ENCODE measurements at places on chromosomes 16 and 17.
A peak's percentile ranks its signal among the peaks of the same experiment; 100 is the strongest.

DNA sequence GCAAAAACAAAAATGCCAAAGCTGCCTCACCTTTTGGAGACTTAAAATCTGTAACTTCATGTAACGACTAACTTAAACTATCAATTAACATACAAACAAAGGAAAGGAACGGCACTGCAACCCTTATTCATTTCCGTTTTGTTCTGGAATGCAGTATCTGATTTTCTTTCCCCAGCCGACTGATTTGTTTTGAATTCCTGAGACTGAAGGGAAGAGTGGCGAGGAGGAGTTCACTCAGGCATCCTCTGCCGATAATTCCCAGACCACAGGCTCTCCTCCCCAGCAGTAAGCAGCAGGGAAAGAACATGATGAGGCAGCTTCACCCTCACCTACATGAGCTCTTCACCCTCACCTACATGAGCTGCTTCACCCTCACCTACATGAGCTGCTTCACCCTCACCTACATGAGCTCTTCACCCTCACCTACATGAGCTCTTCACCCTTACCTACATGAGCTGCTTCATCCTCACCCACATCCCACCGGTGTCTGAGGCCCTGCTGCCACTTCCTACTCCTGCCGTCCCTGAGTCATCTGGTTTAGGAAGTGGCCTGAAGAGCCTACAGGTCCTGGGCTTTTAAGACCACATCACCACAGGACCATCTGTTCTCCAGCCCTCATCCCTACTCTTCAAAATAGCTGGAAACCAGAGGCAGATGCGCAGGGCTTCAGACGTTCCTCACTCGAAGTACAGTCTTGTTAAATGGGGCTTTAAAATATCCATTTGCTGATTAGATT, 168.0 kb upstream of the RPH3AL start:
- DNase-seq: no peak

GRCh38 chr17:65696739-65697394, 135.4 kb upstream of the AXIN2 start:
- peak; percentile 22 for DNase-seq

GRCh38 chr16:24396350-24397271, 140.5 kb downstream of the CACNG3 start:
- no peak for DNase-seq

DNA sequence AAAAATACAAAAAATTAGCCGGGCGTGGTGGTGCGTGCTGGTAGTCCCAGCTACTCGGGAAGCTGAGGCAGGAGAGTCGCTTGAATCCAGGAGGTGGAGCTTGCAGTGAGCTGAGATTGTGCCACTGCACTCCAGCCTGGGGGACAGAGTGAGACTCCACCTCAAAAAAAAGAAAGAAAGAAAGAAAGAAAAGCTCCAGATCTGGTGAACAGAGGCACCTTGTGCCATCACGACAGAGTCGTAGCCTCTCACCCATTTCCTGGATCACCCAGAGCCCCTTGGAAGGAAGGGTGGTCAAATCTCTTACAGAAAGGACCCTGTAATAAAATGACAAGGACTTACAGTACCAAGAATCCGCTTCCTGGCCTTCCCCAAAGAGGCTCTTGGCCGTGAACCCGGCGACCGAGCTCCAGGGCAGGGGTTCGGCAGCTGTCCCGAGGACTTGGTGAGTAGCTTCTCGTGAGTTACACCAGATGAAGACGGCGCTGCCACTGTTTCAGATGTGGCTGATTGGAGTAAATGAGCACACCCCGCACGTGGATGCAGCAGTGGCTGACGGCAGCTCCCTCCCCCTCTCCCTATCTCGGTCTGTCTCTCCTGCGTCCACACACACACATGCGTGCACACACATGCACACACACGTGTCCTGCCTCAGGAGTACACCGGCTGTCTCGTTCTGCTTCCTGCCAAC, 13.5 kb downstream of the LGALS3BP start:
- no peak for DNase-seq

- no peak for DNase-seq
These were observed 14.1 kb downstream of the MFSD11 start for GRCh38 chr17:76752006-76752405.

- no peak for DNase-seq
These were observed 88.6 kb downstream of the CACNG3 start for GRCh38 chr16:24344784-24345183.

- DNase-seq: no peak
These were observed 6.6 kb downstream of the ZDHHC7 start for GRCh38 chr16:85004587-85005205.

- no peak for DNase-seq
These were observed 11.2 kb downstream of the EPN2 start for GRCh38 chr17:19248151-19248927.

GRCh38 chr16:4979164-4979563, 21.0 kb downstream of the SEC14L5 start:
- no peak for DNase-seq

DNA sequence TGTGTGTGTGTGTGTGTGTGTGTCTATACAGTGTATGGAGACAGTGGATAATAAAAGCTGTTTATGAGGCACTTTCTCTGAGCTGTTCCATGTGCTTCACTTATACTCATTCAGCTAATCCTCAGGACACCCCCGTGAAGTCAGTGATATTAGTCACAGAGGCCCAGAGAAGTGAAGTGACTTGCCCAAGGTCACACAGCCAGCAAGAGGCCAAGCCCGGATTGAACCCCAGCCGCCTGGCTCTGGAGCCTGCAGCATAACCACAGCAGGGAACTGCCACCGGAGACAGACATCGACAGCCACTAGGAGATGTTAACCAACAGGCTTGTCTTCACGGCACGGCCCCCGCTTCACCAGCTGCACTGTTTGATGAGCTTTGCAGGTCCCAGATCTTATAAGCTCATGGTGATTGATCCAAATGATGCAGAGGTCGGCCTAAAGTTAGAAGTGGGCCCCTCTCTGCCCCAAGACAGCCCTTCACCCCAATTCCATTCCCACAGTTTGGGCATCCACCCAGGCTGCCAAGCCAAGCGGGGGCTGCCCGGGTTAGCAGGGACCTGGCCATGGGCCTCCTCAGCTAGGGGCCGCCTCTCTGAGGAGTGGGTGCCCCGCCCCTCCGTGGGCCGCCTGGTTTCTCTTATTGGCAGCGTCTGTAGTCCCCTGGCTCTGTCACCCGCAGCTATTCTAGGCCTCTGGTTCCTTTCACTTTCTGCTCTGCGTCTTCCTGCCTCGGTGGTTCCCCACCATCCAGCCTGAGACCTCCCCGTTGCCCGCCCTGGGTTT, 30.9 kb downstream of the SOCS1 start:
- no peak for DNase-seq

GRCh38 chr17:5580969-5581368, 3.3 kb downstream of the NLRP1 start:
- DNase-seq: no peak

- no peak for DNase-seq
These were observed 57.4 kb downstream of the PLCG2 start for GRCh38 chr16:81836279-81837054.

DNA sequence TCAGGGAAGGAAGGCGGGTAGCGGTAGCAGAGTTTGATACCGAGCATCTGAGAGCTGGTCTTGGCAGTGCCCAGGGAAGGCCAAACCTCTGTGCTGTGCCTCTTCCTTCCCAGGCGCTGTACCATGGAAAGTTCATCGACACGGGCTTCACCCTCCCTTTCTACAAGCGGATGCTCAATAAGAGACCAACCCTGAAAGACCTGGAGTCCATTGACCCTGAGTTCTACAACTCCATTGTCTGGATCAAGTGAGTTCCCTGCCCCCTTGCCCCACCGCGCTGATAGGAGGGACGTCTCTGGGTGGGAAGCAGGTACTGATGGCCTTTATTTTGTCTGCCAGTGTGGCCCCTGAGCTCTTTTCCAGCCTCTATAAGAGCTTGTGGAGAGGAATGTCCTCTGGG, 15.4 kb upstream of the CLEC18A start:
- no peak for DNase-seq

DNA sequence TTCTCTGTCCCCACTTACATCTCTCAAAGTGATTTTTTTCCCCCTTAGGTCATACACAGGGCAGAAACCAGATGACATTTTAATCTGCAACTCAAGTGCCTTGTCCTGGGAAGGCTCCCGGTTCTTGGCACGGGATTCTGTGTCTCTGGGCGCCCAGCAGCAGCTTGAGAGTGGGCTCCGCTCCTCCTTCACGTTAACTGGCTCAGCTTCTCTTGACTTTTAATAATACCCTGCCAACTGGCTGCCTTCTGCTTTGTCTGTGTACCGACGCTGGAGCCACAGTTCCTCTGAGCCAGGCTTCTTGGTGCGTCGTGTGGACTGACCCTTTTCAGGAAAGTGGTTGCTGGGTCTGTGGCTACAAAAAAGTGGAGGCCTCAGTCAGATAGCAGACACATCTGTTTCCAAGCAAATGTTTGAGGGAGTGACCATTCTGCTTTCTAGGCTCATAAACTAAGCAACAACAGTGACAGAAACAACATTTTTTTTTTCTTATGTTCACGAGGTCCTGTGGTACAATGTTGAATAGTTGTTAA, 64.9 kb downstream of the IRF8 start:
- no peak for DNase-seq

DNA sequence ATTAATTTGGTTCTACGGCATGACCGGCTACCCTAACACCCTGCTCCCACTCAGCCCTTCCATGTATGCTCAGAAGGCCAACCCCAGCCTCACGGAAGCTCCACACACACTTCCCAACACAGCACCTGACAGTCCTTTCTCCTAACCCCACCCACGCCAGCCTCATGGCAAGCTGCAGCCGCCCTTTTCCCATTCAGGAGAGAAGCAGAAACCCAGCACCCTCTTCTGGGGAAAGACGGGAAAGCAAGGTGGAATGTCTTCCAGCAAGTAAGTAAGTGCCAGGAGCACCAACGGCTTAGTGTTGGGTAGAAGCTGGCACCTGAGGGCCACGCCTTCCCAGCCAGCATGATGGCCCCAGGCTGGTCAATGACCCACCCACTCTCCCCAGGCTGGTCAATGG, 32.1 kb downstream of the ABR start:
- DNase-seq: peak; percentile 49

DNA sequence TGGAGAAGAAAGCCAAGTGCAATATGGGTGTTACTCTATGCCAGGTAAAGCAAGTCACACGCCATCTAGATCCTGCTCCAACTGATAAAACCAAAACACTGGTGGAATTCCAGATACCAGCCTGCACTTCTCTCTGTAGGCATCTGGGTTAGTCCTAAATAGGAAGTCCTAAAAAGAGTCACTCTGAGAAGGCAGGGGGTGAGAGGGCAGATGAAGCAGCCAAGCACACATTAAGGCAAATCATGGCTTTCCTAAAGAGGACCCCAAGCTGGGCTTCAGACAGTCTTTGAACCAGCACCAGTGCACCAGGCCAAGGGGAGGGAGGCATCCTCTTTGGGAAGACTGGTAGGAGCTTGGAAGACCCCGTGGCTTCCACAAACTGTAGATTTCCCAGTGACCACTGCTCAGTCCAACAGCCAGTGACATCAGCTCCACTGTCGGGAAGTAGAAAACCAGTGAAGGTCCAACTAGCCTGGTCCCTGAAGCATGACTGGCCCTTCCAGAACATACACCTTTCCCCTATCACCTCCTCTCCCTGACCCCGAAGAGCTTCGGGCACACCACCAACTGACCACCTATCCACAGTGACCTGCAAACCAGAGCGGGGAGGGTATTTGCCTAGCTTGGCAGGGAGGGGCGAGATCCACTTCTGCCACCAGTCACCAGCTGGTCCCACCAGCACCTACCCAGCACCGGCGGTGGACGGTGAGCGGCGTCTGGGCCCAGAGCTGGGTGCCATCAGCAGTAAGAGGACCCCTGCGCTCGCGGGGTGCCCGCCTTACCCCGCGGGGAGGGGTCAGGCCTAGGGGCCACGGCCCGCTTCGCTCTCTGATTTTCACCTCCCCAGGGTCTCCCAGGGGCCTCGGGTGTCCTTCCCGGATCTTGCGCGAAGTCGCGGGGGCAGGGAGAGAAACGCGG, 1.0 kb downstream of the LITAF start:
- DNase-seq: no peak

DNA sequence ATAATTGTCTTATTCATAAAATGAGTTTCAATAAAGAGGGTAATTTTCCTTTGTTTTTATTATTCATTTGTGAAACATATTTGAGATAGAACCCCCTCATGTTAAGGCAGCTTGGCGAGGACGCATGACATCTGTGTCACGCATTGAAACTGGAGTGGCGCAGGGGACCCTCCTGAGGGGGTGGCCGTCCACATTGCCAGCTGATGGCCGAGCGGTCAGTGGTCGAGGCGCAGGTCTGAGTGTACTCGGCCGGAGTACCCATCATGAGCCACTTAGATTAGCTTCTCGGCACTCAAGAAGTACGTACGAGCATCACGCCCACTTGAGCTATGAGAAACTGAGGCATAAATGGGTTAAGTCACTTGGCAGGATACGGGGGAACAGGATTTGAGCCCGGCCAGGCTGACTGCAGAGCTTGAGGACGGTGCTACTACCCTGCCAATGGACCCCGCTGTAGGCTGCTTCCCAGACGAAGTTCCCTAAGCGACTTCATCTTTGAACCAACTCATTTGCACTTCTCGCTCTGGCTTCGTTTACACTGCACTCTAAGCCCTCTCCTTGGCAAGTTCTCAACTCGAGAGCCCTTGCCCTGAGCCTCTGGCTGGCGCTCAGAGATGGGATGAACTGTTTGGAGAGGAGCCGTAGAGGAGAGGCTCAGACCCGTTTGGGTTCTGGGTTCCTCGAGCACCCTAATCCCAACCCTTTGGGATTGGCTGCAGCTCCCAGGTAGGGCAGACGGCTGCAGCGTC, 91.8 kb downstream of the SDK2 start:
- DNase-seq: no peak

DNA sequence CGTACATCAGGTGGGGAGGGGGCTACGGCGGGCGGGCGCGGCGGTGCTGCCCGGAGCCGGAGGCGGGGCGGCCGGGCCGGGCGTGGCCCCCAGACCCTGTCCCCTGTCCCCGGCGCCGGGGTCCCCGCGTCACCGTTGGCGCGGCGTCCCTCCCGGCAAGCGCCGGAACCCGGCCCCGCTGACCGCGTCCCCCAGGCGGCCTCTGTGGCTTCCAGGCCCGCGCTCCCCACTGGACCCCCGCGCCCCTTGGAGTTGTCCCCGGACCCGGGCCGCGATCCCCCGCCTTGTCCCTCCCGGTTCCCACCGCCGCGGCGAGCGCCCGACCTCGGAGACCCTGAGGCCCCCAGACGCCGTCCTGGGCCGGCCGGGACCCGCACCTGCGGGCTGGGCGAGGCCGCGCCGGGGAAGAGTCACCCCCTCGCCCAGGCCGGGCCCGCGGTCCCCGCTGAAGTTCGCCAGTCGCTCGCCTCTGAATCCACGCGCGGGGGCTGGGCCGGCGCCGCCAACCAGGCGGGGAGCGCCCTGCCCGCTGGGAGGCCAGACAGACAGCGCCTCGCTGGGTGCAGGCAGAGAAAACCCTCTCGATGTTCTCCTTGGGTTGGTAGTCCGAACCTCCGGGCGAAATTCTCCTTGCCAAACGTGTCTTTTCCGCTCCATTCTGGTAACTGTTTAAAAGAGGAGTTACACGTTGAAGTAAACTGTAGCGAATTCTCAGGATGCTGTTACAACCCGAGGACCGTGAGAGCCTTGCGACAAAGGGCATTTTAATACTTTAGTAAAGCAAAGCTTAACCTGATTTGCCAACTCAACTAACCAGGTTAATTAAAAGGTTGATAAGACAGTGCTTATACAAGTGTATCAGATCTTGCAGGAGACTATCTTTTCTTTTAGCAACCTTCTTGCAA, 761 bp downstream of the GAN start:
- DNase-seq: no peak
